Cardiac septum (tissue), 1 donor: ENCODE measurements at places on chromosomes 1 and 21. TPM values are rescaled to one million over a fixed set of nuclear protein-coding genes. Genes with fewer than 3 reads are reported as not detected.

GRCh38 chr1:243474136-243474881 lies 218.5 kb downstream of the SDCCAG8 start:
- no peak for DNase-seq

DNA sequence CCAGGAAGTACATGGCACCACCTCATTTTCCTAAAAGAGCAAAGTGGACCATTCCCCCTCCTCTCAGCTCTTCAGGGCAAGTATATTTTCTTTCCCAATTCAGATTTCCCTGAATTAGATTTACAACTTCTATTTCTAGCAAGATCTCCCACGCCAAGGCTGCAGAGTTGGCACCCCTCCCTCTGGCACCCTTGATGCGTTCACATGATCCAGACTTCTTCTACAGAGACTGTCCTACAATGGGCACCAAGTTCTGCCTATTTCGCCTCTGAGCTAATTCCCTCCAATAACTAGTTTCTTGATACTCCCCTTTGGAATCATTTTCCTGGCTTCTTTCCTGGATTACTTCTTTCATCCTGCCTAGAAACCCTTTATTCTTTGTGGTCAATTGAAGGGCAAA lies 122.0 kb downstream of the CDC7 start:
- no peak for DNase-seq

DNA sequence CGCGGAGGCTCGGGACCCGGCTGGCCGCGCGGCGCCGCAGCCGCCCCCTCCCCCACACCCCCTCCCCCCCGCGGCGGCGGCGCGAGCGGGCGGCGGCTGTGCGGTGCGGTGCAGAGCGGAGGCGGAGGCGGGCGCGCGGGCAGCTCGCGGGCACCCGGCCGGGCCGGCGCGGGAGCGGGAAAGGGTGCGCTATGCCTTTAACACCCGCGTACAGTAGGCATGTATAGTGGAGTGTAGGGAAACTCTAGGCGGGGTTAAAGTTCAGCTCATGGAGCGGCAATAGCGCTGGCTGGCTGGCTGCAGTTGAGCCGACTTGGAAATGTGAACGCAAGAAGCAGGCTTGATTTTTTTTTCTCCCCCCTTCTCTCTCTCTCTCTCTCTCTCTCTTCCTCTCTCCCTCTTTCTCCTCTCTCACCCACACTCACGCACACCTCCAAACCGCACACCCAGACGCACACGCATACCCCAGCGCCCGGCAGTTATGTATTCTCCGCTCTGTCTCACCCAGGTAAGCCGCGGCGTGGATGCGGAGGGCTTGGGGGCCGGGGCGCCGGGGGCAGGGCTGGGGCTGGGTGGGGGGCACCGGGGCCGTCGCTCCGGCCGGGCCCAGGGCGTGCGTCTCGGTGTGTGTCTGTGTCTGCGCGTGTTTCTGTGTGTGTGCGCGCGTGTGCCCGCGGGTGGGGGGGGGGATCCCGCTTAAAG lies at the start of gene NFIA:
Gene NFIA, plus strand, starts transcription at position 251 of the 702 bp plus-strand sequence.
- no peak for DNase-seq

GRCh38 chr1:230010603-230011332 lies 56.3 kb upstream of the GALNT2 start:
- no peak for DNase-seq

- no peak for DNase-seq
Observed at GRCh38 chr1:195637539-195637938, 970.7 kb downstream of the KCNT2 start.

DNA sequence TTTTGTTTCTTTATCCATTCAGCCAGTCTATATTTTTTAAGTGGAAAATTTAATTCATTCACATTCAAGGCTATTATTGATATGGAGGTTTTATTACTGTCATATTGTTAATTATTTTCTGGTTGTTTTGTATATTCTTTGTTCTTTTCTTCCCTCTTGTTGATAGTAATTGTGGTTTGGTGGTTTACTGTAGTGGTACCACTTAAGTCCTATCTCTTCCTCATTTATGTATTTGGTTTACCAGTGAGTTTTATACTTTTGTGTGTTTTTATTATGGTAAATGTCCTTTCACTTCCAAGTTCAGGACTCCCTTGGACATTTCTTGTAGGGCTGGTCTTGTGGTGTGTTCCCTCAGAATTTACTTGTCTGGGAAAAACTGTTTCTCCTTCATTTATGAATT lies 28.1 kb upstream of the PM20D1 start:
- DNase-seq, result no peak

DNA sequence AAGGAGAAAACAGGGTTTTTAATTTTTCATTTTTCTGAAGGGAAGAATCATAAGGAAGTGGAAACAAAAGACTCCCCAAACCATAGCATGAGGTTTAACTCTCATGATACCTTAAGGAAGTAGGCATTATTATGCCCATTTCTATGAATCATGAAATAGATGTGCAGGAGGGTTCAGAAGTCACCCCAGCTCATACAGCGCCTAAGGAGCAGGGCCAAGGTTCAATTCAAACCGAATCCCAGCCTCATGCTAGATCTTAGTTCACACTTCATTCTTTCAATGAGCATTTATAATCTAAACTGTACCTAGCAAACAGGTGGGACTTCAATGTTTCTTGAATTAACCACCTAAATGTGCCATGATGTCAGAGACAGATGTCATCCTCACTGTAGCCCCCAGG lies 111.9 kb upstream of the SLC25A33 start:
- DNase-seq, result no peak

Gene OVAAL
- 6.3 TPM for total RNA-seq

Gene ILDR2
- 23.1 TPM for total RNA-seq

Gene ARMH1
- total RNA-seq, result 0.70 TPM

Gene LRRN2
- 1.6 TPM for total RNA-seq
